ENCODE measurements at places on chromosomes 11 and 22.

GRCh38 chr11:45959851-45960250 lies 37.4 kb downstream of the LARGE2 start:
- no peaks in the 10 kb centered on the region for H3K27me3 ChIP-seq
- H3K27ac ChIP-seq, result no peak overlapping the region
- no peak overlapping the region for H3K4me3 ChIP-seq
- H3K4me1 ChIP-seq, result peaks cover 8% of the 10 kb centered on the region
- peaks cover 13% of the 10 kb centered on the region for H3K36me3 ChIP-seq

- peaks cover 12% of the 10 kb centered on the region for H3K27me3 ChIP-seq
- H3K4me3 ChIP-seq, result no peak overlapping the region
- DNase-seq, result no peak
- no peak overlapping the region for H3K27ac ChIP-seq
Measured at GRCh38 chr22:22161924-22162851, 82.4 kb upstream of the VPREB1 start.

DNA sequence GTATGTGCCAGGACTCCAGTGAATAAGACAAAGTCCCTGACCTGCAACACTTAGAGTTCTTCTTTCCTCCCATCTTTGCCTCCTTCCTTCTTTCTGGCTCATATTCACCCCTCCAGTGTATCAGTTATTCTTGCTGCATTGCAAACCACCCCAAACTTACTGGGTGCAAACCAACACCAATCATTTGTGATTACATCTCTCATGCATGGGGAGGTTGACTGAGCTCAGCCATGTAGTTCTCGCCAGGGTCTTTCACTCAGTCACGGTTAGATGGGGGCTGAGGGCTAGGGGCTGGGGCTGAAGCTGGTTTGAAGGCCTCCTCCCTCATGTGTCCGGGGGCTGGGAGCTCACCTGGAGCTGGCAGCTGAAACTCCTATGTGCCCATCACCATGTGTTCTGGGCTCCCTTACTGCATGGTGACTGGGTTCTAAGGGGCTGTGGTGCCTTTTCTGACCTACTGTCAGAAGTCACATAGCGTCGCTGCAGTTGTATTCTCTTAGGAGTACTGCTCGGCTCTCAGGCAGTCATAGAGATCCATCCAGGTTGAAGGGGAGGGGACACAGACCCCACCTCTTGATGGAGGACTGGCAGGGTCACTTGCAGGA lies 35.0 kb upstream of the CACNG2 start:
- peaks cover 6% of the 10 kb centered on the region for H3K27me3 ChIP-seq
- no peaks in the 10 kb centered on the region for H3K36me3 ChIP-seq
- H3K4me3 ChIP-seq, result no peak overlapping the region
- H3K4me1 ChIP-seq, result no peaks in the 10 kb centered on the region
- H3K27ac ChIP-seq, result no peak overlapping the region
- DNase-seq, result no peak

GRCh38 chr11:118476676-118477075 lies 40.4 kb downstream of the KMT2A start:
- peaks cover 4% of the 10 kb centered on the region for H3K4me1 ChIP-seq
- H3K27me3 ChIP-seq, result no peaks in the 10 kb centered on the region
- H3K36me3 ChIP-seq, result peaks cover 68% of the 10 kb centered on the region
- H3K4me3 ChIP-seq, result no peak overlapping the region

- no peaks in the 10 kb centered on the region for H3K4me1 ChIP-seq
- no peak for DNase-seq
- H3K27me3 ChIP-seq, result no peaks in the 10 kb centered on the region
Measured at GRCh38 chr11:91800208-91800914, 424.3 kb upstream of the FAT3 start.

DNA sequence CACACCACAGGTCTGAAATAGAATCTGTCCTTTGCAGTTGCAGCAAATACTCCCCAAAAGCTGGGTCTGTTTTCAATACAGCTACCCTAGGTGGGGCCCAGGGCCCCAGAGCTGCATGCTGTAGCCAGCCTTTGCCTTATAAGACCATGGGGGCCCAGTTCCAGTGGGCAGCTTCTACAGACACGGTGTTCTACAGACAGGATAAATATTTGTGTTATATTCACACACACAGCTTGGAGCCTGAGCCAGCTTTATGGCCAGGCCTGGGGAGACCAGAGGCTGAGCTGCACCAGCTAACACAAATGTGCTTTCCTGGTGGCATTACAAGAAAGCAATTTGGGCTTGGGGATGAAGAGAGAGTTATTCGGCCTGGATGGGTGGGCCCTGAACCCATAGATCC lies 151.8 kb upstream of the NCAM1 start:
- DNase-seq, result no peak
- no peak overlapping the region for H3K4me3 ChIP-seq
- no peak overlapping the region for H3K27ac ChIP-seq

DNA sequence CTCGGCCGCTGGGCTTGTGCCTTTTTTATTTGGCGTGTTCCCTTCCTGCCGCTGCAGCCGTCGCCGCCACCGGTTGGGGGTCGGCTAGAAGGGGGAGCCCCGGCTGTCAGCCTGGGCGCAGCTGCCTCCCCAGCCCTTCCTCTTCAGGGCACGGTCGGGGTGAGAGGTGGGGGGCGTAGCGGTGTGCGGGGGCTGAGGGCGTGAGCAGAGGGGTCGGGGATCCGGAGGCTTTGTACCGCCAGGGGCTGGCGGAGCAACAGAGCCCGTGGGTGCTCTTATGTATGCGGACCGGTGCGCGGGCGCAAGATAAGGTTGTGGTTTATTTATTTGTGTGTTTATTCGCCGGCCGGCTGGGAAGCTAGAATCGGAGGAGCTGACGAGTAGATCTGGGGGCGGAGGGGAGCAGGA lies 477 bp downstream of the ZBTB16 start:
- H3K27me3 ChIP-seq, result peaks cover 67% of the 10 kb centered on the region
- H3K36me3 ChIP-seq, result peaks cover 8% of the 10 kb centered on the region
- peaks cover 10% of the 10 kb centered on the region for H3K4me1 ChIP-seq
- peak overlapping the region; percentile 86 for H3K4me3 ChIP-seq
- H3K27ac ChIP-seq, result no peak overlapping the region

GRCh38 chr11:69156235-69156639 lies 502 bp downstream of the SMIM38 start:
- H3K4me3 ChIP-seq, result no peak overlapping the region
- no peaks in the 10 kb centered on the region for H3K27me3 ChIP-seq
- DNase-seq, result no peak

- peaks cover 9% of the 10 kb centered on the region for H3K27me3 ChIP-seq
- DNase-seq, result no peak
- peaks cover 6% of the 10 kb centered on the region for H3K4me1 ChIP-seq
- H3K4me3 ChIP-seq, result no peak overlapping the region
- H3K27ac ChIP-seq, result no peak overlapping the region
Measured at GRCh38 chr11:110919241-110919922, 207.1 kb upstream of the ARHGAP20 start.

DNA sequence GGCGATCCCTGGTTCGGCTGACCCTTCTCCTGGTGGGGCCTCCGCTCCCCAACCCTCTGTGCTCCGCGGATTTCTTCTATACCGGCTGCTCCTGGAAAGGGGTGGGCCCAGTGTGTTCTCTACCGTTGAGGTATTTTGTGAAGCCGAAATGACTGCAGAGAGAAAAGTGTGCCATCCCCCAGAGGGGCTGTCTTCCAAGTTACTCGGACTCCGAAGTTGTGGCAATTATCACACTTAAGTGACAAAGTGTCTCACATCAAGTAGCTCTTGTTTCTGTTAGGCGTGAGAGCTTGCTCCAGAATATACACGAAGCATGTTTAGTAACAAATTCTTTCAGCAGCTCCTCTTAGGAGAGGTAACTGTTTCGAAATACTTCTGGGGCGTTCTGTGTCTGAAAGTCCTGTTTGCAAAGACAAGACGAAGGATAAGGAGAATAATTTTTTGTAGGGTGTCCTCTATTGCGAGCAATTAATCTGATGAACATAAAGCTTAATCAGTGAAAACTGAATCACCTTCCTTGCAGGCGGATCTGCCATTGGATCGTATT lies 434 bp downstream of the XPNPEP3 start:
- no peaks in the 10 kb centered on the region for H3K27me3 ChIP-seq
- peaks cover 38% of the 10 kb centered on the region for H3K4me1 ChIP-seq
- peak overlapping the region; percentile 100 for H3K27ac ChIP-seq

- no peaks in the 10 kb centered on the region for H3K27me3 ChIP-seq
- no peak for DNase-seq
- no peaks in the 10 kb centered on the region for H3K36me3 ChIP-seq
- H3K4me3 ChIP-seq, result no peak overlapping the region
Measured at GRCh38 chr11:95156916-95157541, 67.4 kb downstream of the ENDOD1 start.

GRCh38 chr11:37595845-37596244 lies 997.8 kb upstream of the RAG2 start:
- no peaks in the 10 kb centered on the region for H3K36me3 ChIP-seq
- H3K4me3 ChIP-seq, result no peak overlapping the region
- H3K27me3 ChIP-seq, result no peaks in the 10 kb centered on the region
- DNase-seq, result no peak
- no peaks in the 10 kb centered on the region for H3K4me1 ChIP-seq

DNA sequence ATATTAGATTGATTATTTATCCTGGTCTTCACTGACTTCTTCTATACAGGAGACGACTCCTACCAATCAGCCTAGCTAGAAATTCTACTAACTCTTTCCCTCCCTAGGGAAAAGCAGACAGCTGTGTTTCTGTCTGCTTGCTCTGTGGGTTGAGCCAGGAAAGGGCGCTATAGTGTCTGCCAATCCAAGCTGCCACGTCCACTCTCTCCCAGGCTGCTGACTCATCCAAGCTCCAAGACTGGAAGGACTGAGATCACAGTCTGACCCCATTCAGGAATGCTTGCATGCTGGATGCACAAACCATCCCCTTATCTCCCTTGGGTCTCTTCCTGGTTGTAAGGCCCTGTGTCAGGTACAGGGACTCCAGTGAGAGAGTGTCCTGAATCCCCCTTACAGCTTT lies 955.6 kb downstream of the OPCML start:
- no peaks in the 10 kb centered on the region for H3K27me3 ChIP-seq
- H3K27ac ChIP-seq, result no peak overlapping the region
- H3K4me3 ChIP-seq, result no peak overlapping the region
- no peaks in the 10 kb centered on the region for H3K36me3 ChIP-seq
- DNase-seq, result no peak
- no peaks in the 10 kb centered on the region for H3K4me1 ChIP-seq

DNA sequence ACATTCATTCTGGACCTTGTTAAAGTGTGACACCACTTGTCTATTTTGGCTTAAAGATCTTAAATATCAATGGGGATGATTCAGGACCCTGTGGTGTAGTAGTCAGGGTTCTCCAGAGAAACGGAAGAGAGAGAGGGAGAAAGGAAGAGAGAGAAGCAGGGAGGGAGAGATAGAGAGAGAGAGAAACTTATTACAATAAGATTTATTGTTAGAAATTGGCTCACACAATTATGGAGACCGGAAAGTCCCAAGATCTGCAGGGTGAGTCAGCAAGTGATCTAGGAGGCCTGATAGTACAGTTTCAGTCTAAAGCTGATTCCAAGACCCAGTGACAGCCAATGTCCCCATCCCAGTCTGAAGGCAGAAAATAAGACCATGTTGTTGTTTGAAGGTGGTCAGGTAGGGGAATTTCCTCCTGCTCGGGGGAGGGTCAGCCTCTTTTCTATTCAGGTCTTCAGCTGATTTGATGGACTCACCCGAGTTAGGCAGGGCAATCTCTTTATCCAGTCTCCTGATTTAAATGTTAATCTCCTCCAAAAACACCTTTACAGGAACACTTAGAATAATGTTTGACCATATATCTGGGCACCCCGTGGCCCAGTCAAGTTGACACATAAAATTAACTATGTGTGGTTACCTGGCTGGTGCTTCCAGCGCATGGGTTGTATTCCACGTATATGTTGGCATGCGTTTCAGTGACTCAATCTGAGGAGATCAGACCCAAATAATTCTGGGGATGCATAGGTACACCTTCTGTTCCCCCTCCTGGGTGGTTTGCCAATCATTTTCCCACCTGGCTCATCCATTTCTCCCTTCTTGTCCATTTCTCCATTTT lies 1350.5 kb downstream of the TBC1D22A start:
- peaks cover 10% of the 10 kb centered on the region for H3K27me3 ChIP-seq
- H3K36me3 ChIP-seq, result peaks cover 2% of the 10 kb centered on the region
- DNase-seq, result peak; percentile 20
- no peak overlapping the region for H3K27ac ChIP-seq
- no peak overlapping the region for H3K4me3 ChIP-seq

DNA sequence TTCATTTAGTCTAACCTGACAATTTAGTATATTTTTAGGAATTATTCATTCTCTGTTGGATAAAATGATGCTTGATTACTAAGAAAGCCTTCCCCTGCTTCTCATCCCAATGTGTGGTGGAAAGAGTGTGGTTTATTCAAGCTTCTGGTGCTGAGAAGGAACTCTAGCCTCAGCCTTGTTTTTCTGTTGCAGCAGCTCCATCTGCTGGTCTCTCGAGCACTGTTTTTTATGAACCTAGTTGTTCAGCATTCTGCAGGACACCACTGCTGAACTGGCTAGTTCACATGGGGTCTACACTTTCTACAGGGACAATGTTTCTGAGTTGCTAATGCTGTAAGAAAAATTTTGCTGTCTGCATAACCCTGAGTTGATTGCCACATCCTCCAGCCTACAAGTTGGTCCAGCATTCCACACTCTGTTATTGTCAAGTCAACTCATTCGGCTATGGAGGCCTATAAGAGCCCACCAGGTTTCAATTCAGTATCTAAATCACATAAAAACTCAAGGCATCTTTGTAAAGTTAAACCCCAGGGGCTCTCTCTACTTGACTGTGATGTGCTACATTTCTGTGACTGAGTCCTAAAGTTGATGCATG lies 14.3 kb downstream of the OR2AG2 start:
- H3K27me3 ChIP-seq, result peaks cover 12% of the 10 kb centered on the region
- H3K4me1 ChIP-seq, result peaks cover 3% of the 10 kb centered on the region
- no peak overlapping the region for H3K27ac ChIP-seq
- no peak overlapping the region for H3K4me3 ChIP-seq
- DNase-seq, result peak; percentile 36
- no peaks in the 10 kb centered on the region for H3K36me3 ChIP-seq

- no peaks in the 10 kb centered on the region for H3K36me3 ChIP-seq
- H3K4me3 ChIP-seq, result no peak overlapping the region
- no peak for DNase-seq
- H3K4me1 ChIP-seq, result peaks cover 30% of the 10 kb centered on the region
- H3K27me3 ChIP-seq, result no peaks in the 10 kb centered on the region
Measured at GRCh38 chr22:22213231-22213630, 31.4 kb upstream of the VPREB1 start.

- DNase-seq, result no peak
- no peaks in the 10 kb centered on the region for H3K27me3 ChIP-seq
- H3K4me1 ChIP-seq, result peaks cover 17% of the 10 kb centered on the region
- H3K36me3 ChIP-seq, result peaks cover 13% of the 10 kb centered on the region
- H3K27ac ChIP-seq, result no peak overlapping the region
- H3K4me3 ChIP-seq, result no peak overlapping the region
Measured at GRCh38 chr11:17165247-17165890, 42.4 kb downstream of the PIK3C2A start.

GRCh38 chr22:19811211-19811621 lies 43.5 kb downstream of the GNB1L start:
- H3K4me1 ChIP-seq, result no peaks in the 10 kb centered on the region
- no peak for DNase-seq
- H3K27ac ChIP-seq, result no peak overlapping the region
- no peaks in the 10 kb centered on the region for H3K27me3 ChIP-seq

GRCh38 chr11:60175860-60176275 lies 7.0 kb downstream of the MS4A6A start:
- no peaks in the 10 kb centered on the region for H3K4me1 ChIP-seq
- H3K4me3 ChIP-seq, result no peak overlapping the region
- no peak overlapping the region for H3K27ac ChIP-seq
- no peaks in the 10 kb centered on the region for H3K27me3 ChIP-seq
- no peaks in the 10 kb centered on the region for H3K36me3 ChIP-seq
- DNase-seq, result no peak

GRCh38 chr22:36790648-36791047 lies 14.7 kb upstream of the IFT27 start:
- DNase-seq, result peak; percentile 47
- H3K36me3 ChIP-seq, result no peaks in the 10 kb centered on the region
- peaks cover 2% of the 10 kb centered on the region for H3K4me1 ChIP-seq
- H3K4me3 ChIP-seq, result no peak overlapping the region
- no peaks in the 10 kb centered on the region for H3K27me3 ChIP-seq
- no peak overlapping the region for H3K27ac ChIP-seq

Data from T-helper 2 cell treated with Interferon-gamma antibody and Interleukin-4, amounts not matched to agents 5 μg/mL and 100 μg/mL, for 36 hours (primary cell).